ENCODE measurements at places on chromosomes 2 and 18.

DNA sequence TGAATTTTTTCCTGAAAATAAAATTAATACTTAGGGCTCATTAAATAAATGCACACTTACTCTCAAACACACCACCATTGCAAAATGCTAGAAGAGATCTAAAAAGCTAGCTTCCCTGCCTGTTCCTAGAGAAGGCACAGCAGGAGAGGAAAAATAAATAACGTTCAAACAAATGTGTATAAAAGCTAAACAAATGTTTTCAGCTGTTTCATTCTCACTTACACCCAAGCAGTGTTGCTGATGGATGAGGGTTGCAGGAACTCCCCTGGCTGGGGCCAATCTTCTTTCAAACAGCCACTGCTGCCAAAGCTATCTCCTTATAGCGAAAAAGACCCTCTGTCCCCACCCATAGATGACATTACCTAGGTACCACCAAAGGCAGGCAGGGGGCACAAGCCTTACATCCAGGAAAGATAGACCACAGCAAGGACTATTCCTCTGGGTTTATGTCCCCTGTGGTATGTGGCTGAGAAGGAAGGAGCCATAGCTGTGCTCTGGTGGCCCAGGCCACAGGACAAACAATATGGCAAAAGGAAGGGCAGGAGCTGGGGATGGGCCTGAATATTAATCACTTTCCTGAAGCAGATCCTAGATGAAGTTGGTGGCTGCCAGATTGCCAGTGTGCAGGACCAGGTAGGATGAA is 214.6 kb downstream of the TTC32 start:
- DNase-seq = no peak

- no peak for DNase-seq
These were observed 25.7 kb upstream of the SP5 start for GRCh38 chr2:170689481-170689880.

GRCh38 chr2:143226714-143227541 is 97.7 kb downstream of the ARHGAP15 start:
- no peak for DNase-seq

DNA sequence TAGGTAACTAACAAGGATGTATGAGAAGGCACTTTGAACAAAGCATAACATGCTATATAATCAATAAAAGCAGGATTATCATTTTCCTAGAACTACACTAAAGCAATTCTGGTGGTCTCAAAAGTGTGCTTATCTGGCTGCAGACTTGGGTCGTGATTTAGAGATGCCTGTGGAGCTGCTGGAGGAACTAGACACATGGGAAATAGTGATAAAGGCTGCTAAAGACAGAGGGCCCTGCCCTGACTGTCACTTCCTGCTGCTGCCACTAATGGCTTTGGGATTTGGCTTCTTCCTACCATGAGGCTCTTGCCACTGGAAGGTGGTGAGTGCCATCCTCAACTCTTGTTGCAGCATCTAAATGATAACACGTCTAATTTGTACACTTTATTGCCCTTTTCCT is 22.5 kb downstream of the TMEM178A start:
- DNase-seq = no peak

DNA sequence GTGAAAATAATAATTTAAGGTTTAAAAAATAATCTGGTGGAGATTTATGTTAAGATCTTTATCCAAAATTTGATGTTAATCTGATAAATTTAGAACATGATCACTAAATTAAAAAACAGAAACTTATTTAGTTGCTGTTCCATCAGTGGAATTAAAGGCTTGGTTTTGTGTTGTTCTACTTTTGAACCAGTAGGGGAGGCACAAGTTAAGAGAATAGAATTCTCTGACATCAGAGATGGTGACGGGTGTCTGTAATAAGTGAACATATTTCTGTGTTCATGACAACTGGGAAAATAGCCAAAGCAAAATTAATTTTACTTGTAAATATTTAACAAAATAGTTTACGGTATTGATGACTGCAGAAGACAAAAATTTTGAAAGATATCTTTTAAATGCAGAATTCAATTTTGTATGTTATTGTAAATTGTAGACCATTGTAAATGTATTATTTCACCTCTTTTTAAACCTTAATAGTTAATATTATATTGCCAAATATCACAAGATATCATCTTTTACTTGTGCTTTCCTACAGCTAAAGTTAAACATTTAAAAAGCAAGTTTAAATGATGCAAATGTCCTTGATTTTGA is 106.0 kb downstream of the UBR3 start:
- no peak for DNase-seq

DNA sequence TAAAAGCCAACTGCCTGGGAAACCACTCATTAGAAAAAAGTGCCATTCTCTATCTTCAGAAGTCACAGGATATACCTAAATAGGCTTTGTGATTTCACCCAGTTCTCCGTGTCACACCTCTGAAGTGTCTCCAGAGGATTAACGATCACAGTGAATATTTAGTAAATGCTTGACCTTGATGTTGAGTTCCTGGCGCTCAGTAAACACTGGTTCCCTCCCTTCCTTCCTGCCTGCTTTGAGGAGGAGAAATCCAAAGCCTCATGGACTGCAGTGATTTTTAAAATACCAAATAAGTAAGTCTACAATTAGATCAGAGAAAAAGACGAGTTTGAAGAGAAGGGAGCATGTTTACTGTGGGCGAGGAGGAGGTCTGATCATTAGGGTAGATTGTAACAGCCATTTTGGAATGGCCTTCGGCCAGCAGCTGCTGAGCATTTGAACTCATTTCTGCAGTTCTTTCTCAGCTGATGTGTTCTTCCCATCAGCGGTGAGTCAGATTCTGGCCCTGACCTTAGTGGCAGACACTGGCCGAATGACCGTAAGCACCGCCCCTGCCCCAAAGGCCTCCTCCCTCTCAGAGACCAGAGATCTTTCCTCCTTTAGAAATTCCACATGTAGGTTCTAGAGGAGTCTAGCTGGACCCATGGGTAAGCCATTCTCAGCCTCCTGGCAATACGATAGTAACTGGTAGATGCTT is 62.1 kb upstream of the SLC16A14 start:
- DNase-seq = no peak

DNA sequence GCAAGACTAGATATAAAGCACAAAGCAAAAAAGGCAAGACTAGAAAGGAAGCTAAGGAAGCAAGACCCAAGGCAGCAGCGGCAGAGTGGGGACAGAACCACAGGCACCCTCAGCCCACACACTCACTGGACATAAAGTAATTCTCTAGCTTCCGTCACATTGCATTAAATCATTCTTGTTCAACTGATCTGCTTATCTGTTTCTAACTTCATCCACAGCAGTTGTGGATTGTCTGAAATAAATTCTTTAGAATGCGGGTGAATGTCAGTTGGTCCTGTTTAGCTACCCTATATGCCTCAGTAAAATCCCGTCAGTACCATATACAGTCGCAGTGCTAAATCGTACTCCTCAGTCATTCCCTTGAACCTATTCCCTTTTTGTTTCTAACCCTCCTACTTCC is 183.2 kb upstream of the SLC39A10 start:
- no peak for DNase-seq

DNA sequence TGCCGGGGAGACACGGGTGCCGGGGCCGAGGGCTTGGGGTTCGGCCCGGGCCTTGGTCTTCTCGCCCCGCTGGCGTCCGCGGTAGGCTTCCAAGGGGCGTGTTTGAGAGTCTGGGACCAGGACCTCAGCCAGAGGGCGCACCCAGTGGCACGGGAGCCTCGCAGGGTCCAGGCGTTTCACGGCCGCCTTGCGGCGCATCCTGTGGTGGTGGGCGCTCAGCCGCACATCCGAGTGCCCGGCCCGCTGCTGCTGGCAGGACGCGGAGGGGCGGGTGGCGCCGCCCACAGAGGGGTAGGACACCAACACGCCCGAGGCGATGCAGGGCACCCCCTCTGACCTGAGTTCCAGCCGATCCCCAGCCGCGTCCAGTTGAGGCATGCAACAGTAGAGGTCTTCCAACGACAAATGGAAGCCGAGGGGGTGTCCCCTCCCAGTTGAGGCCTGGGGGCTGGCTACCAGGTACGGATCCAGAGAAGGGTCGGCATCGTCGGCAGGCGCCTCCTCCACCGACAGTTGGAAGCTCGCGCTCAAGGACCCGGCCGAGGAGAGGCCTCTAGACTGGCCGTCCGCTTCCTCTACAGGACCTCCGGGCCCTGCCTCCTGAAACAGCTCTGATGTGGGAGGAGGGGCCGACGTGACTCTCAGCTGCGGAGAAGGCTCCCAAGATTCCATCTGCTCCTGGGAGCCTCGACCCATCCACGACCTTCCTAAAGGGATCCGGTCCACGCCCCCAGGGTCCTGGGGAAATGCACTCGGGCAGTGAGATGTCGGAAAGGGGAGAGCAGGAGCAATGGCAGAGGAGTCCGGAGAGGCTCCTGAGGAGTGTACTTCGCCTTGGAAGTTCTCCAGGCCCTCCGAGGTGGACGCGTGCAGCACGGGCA is 6.3 kb downstream of the C2orf81 start:
- DNase-seq = peak; percentile 7

- DNase-seq = no peak
These were observed 24.2 kb downstream of the LIPG start for GRCh38 chr18:49585781-49586663.

DNA sequence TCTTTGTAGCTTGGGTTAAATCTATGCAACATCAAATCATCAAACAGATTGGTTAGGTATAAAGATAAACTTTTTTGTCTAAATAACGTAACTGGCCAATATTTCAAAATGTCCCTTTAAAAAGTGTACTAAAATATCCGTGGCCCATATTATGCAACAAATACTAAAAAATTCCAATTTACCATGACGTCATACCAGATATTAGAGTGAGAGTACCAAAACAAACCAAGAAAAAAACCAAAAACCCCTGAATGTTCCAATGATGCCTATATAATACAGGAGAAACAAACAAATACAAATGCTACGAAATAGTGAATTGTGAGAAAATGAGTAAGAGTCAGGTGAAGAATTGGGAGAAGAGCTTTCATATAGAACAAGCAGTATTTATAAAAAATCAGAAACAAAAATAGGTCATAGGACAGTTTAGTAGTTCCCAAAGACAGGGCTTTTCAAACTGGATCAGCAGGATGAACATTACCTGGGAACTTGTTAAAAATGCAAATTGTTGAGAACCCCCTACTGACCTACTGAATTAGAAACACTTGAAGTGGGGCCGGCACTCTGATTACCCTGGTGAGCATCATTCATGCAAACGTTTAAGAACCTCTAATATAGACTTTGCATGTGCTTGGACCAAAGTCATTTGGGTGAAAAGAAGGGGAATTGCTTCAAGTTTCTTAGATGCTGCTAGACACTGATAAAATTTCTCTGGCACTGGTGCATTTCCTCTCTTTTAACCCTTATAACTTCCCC is 753.7 kb downstream of the DSC3 start:
- no peak for DNase-seq

DNA sequence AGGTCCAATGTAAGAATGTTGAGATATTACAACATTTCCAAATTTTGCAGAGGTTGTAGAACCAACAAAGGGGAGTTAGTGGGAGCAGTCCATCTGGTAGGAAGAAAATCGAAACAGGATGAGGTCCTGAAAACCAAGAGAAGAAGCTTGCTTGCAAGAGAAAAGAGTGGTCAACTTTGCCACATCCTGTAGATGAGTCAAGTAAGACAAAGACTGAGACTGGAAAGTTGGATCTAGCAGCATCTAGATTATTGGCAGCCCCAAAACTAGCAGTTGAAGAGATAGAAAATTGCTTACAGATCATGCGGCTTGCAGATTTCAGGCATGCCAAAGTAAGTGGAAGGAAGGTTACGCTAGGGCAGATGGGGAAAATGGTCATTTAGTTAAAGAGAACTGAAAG is 378.9 kb downstream of the GRB14 start:
- no peak for DNase-seq

DNA sequence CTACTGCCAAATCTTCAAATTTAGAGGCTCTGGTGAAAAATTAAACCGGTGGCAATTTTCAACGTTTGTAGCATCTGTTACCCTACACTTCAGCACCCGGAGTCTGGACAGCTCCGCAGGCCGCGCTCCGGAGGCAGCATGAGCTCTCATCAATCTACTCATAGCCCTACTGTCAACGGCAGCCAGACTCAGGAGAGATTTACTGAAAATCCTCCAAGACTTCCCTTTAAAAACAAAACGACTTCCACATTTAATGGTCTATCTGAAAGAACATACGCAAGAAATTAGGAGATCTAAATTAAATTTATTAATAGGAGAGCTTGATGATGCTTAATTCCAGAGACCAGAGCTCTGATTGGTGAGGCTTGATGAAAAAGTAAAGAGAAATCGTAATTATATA is 970 bp upstream of the ADCYAP1 start:
- no peak for DNase-seq

GRCh38 chr18:66344227-66344626 is 259.7 kb downstream of the CDH19 start:
- DNase-seq = no peak

DNA sequence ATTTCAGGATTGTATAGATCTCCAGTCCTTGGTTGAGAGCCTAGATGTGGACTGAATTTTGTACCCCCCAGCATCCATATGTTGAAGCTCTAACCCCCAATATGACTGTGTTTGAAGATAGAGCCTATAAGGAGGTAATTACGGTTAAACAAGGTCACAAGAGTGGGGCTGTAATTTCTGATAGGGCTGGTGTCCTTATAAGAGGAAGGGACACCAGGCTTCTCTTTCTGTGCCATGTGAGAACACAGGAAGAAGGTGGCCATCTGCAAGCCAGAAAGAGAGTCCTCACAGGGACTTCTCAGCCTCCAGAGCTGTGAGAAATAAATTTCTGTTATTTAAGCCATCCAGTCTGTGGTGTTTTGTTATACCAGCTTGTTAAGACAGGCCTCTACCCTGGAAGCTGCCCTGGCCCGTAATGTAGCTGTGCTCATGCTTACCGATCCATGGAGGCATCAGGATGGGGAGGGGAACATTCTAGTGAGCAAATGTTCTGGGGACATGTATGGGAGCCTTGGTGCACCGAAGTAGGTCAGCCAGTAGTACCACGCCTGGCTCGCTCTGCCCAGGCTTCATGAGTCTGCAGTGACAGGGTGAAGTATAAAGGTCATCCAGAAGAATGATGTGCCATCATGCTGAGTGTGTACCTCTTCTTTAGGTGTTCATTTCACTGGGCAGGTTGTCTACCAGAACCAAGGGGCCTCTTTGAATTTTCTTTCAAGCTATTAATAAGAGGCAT is 16.1 kb downstream of the RASGRP3 start:
- no peak for DNase-seq

GRCh38 chr2:233800208-233800607 is 22.1 kb downstream of the MROH2A start:
- DNase-seq = no peak

DNA sequence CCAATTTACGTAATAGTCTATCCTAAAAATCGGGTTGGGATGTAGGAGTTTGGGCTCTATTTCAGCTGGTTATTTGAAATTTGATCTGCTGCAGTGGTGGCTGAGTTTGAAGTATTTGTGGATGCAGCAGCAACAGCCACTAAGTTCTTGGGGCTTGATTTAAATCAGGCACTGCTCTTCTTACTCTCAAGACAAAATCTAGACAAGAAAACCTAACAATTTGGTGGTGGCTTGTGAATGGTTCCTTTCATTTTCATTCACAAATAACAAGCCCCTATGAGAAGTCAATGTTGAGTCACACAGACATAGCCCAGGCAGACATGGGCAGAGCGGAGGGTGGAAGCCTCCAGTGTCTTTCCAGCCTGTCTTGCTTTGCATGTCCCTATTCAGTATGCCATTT is 199.3 kb downstream of the LTBP1 start:
- no peak for DNase-seq
